ENCODE measurements at places on chromosomes 12 and 14.

DNA sequence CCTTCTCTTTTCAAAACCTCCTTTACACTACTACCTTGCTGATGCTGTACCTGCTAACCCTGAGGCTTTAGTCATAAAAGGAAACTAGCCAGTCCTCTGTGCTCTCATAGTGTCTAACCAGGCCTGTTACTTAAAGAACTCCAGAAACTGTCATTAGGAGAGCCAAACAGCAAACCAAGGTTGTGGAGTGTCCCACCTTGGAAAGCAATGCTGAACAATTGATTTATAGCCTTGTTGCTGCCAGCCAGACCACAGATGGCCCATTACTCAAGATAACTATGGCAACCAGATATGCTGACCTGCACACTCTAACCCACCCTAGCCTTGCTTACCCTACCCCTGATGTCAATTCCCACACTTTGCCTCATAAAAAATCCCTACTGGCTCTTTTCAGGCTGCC is 26.5 kb upstream of the BCAT1 start:
- no peak for DNase-seq

GRCh38 chr12:130249376-130249775 is 87.1 kb downstream of the FZD10 start:
- no peak for DNase-seq

DNA sequence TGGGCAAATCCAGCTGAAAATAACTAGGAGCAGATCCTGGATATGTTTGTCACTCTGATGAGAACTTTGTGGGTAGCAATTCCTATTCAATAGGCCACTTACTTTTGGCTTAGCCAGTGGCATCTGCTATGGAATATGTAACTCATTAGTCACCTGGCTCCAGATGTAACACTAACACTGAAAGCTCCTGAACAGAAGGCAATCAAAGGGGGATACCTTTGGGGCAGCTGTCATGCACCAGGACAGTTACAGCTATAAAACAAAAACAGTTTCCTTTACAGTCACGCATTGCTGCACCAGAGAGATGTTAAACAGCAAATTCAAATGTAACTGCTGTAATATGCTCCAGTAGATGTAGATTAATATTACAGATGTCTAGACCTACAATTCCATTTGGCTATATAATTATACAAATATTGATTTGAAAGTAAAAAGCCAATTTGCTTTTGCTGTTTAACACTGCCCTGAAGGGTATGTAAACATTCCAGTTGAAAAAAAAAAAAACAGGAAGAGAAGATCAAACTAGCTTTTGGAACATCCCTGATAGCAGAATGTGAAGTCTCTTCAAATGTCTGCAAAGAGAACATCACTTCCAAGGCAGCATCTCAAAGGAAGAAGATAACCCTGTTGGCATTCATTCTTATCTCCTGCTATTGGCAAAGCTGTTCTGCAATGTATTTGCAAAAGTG is 18.4 kb downstream of the RACGAP1 start:
- DNase-seq: no peak

DNA sequence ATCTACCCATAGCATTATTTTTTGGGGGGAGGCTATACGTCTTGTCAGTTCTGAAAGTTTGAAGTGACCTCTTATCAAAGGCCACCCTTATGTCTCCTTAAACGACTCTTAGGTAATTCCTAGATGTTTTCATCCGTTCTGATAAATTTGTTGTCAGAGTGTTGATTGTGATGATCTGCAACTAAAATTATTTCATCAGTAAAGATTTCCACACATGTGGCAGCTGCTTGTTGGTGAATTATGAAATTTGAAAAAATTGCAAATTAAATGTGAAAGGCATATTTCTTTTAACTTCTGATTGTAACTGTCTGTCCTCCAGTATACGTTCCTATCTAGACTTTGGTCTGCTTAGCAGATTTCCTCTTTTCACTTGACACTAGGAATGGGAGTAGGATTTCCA is 1.4 kb downstream of the ADIPOR2 start:
- DNase-seq: no peak

DNA sequence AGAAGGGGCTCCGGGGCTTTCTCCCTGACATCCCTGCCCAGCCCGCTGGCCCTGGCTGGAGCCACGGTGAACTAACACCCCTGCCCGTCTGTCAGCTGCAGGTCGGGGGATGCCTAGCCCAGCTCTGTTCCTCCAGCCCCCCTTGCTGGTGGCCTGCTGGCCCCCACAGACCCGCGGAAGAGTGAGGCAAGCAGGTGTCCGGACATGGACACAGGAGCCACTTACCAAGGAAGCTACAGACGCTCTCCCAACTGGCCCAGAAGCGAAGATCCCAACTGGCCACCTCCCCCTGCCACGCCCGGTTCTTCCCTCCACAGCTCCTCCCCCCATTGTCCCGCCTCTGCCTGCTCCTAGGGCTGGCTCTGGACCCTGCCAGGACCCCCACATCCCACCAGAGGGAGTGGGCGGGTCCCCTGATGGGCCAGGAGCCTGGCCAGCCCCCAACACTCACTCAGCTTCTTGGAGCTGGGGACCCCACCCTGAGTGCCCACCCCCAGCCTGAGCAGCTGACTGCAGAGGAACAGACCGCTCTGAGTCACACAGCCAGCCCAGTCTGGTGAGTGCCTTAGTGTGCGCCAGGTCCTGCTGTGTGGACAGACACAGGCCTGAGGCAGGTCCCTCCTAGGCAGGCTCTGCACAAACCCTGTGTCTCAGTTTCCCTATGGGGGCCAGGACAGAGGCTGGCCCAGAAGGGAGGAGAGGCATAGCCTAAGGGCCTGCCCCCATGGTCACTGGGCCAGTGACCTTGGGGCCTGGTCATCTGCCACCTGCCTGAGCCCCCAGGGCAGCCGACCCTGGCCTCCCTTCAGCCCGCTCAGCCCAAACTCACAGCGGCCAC is 7.7 kb downstream of the AHNAK2 start:
- no peak for DNase-seq

- DNase-seq: no peak
Observed at GRCh38 chr12:94678849-94679248, 28.5 kb upstream of the TMCC3 start.

- DNase-seq: no peak
Observed at GRCh38 chr12:32756476-32757066, 874 bp upstream of the YARS2 start.

DNA sequence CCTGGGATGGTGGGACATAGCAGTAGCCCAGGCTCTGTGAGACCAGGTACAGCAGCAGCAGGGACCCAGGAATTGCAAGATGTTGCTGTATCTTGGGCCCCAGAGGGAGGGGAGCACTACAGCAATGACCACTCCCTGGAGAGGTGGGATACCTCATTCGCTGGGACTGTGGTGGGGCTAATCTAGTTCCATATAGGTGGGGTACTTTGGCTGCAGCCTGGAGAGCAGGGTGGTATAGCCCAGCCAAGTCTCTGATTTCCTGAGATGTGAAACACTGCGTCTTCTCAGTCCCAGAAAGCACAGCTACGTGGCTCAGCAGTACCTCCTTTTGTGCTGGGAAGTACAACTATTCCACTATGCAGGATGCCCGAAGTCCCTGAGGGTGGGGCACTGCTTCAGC is 163.7 kb upstream of the ARHGAP5 start:
- no peak for DNase-seq

DNA sequence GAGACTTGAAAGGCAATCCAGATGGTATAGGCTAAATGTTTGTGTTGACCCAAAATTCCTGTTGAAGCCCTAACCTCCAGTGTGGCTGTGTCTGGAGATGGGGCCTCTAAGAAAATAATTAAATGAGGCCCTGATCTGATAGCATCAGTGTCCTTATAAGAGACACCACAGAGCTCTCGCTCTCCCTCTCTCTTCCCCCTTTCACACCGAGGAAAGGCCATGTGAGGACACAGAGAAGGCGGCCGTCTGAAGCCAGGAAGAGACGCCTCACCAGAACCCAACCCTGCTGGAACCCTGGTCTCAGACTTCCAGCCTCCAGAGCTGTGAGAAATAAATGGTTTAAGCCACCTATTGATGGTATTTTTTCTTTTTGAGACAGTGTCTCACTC is 87.5 kb downstream of the SCARB1 start:
- no peak for DNase-seq

GRCh38 chr12:19058235-19059021 is 71.1 kb upstream of the PLEKHA5 start:
- DNase-seq: no peak

GRCh38 chr12:21666722-21667121 is 9.1 kb upstream of the LDHB start:
- DNase-seq: no peak

- DNase-seq: no peak
Observed at GRCh38 chr14:89260898-89261297, 156.1 kb downstream of the FOXN3 start.

DNA sequence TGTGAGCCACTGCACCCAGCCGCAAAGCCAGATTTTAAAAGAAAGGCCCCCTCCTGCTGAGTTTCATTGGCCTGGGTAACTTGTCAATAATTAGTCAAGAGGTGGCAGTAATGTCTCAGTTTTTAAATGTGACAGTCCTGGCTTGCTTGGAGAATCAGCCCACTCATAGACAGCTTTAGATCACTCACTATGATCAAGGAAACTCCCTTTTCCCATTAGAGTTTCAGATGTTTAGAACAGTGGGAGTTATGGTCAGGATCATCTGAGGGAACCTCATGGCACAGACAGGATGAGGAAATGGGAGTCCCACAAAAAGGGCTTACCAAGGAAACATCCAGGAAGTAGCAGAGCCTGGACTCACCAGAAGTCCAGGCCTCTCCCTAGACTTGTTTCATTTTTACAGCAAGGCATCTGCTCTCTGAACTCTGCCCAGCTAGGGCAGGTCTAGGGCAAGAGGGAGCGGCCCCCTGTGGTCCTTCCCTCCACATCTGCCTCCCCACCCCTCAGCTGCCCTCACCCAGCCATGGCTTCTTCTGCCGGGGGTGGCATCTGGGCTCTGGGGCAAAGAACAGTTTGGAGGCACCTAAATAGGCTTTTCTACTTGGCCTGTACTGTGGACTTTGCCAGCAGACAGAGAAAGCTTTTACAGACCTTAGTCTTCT is 11.2 kb downstream of the BCL2L14 start:
- DNase-seq: no peak

DNA sequence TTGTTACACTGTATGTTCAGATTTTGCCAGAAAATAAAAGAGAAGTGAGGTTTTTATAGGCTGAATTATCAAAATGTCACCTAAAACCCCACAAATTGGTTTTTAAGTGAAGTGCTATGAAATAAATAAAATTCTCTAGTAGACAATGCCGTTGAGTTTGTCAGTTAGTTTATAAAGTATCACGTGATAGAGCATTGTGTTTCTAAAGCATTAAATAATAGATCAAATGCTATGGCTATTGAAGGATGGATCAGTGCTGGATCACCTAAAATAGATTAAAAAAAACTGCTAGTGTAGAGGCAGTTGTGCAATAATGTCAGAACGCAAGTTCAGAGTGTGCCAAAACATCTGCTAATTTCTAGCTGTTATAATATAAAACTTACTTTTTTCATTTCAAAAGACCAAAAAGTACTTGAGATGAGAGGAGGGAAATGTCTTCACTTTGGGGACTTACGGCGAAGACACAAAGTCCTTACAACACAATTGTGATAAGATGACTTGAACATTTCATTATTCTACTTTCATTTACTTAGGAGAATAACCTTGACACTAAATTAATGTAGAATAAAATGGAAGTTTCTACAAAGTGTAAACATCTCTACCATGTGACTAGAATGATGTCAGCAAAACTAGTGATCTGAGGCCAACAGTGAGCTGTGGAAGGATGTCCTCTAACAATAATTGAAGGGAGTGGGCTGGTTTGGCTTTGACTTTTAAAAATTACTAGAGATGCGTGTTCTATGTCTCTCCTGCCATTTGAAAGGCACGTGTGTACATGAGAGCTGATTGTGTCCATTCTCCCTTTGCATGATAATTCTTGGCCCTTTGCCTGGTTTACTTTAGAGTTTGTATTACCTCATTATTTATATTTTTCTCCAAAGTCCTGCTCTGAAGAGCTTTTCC is 154.4 kb upstream of the PDE3A start:
- DNase-seq: no peak

DNA sequence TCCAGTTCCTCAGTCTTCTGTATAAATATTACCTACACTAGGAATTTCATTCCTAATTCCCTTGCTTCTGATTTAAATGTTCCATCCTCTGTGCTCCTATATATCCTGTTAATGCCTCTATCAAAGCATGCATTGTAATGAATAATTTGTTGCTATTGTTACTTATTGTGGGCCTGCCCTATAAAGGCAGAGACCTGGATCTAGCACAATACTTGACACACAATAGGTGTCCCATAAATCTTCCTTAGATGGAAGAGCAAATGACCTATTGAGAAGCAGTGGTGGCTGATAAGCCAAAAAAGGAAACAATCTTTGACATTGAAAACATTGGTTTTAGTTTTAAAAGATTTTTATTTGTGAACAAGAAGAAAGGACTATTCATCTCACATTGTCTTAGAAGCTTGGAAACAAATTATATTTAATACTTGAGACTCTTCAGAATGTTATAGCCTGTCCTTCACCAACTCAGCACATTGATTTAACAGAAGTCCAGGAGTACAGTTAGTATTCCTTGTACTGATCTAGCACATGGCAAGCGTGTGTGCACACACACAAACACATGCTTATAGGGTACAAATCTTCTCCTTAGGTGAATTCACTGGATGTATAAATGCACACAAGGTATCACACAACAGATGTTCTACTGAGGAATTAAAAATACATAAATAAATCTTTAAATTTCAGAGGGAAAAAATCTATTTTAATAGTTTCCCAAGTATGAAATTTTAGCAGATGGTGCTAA is 135.9 kb downstream of the DUSP6 start:
- DNase-seq: no peak

DNA sequence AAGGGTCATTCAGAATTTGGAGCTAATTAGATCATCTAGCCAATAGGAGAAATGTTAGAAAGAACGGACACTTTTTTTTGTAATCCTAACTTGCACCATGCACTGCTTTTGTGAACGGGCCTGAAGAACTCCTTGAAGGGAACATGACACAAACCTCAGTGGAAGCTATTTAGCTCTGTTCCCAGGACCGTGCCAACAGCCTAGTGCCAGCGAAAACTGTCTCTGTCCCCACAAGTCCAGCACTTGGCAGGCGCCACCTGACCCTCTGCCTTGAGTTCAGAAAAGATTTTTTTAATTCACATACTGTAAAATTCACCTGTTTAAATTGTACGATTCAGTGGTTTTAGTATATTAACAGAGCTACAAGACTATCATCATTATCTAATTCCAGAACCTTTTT is 31.3 kb upstream of the KCNA5 start:
- DNase-seq: no peak

DNA sequence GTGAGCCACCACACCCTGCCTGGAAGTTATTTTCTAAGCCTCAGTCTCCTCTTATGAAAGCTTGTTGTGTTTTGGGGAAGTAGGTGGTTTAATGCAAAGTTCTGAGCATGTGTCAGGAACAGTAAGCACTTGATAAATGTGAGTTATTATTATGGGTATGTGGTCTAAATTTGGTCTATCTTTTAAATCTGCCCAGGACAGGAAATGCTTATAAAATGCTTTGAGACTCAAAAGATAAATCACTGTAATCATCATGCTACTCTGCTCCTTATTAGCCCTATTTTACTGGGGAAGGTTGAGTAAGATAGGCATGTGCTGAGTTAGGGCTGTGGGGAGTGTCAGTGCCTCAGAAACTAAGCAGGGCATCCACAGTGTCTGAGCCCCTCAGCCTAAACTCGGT is 13.1 kb upstream of the SRSF5 start:
- no peak for DNase-seq

All from stimulated activated CD4-positive, alpha-beta T cell treated with anti-CD3 and anti-CD28 coated beads, Interleukin-15, amount 100 ng/mL, for 1 hour (primary cell).